Inflammatory macrophage treated with lipopolysaccharide for 1 hour (primary cell): ENCODE measurements at places on chromosomes 4 and X.

GRCh38 chrX:40663880-40664630 is 16.7 kb upstream of the CXorf38 start:
- DNase-seq: no peak

DNA sequence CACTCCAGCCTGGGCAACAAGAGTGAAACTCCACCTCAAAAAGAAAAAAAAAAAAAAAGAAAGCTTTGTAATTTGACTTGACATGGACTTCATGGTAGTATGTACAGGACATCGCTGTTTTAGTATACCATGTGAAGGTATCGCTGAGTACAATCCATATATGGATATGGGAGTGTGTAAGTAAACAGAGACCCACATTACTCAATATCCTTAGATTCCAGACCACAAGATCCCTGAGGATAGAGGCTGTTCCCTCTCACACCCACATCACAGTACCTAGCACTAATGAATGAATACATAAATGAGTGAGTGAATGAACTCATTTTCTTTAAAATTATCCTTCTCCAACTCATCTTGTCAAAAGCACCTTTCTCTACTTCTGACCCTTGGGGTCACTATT is 8.4 kb upstream of the RPS3A start:
- no peak for DNase-seq

GRCh38 chr4:69594382-69594781 is 45.1 kb downstream of the UGT2A2 start:
- no peak for DNase-seq

GRCh38 chrX:9352243-9352642 is 112.6 kb upstream of the TBL1X start:
- DNase-seq: no peak

DNA sequence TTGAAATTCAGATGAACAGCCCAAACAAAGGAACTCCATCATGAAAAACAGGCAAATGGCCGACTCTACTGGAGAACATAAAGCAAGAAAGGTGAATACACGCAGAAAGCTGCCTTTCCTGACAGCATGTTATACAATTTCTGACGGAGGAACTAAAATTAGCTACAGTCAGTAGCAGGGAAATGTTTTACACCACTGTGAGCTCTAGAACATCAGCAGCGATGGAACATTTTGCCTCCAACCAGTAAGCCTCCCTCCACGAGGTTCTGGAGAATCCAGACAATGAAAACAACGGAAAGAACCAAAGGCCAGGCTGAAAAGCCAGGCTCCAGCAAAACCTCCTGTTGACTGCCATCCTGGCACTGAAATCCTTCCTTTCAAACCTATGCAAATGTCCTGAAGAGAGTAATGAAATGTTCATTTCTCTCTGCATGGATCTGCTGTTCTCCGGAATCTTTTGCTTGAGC is 78.9 kb downstream of the IRF2 start:
- no peak for DNase-seq

DNA sequence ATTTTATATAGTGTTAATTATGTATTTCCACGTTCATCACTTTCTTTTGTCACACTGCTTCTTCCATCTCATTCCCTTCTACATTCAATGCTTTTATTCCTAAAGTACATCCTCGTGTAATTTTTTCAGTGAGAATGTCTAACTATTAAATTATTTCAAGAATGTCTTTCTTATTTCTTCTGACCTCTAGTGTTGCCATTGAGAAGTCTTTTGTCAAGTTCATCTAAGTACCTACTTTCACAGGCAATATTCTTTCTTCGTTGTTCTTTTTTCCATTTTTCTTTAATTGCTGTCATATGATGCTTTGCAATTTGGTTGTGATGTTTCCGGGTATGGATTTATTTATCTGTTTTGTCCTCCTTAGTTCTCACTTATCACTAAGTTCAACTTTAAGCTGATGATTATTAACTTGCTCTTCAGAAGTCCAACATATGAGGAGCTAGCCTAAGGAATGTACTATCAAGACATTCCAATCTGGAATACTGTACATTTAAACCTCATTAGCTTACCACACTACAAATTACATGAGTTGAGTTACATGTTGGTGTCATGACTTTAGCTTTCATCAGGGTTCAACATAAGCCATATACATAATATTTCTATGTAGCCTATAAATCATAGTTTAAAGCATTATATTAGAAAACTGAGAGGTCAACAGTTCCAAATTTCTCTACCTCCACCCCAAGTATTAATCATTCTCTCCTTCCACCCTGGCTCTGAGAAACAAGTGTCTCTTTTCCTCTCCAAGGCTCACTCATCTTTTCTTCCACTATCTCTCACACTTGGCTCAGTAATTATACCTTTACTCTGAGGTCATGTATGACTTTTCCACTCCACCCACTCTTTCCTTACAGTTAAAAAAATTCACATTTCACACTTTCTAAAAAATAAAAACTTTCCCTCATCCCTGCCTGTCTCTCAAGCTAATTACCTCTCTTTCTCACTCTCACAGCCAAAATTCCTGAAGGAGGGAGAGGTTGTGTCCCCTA is 81.5 kb downstream of the COX18 start:
- no peak for DNase-seq

GRCh38 chrX:86014421-86014820 is 32.9 kb downstream of the CHM start:
- DNase-seq: no peak

GRCh38 chr4:89482251-89482650 is 174.7 kb upstream of the GPRIN3 start:
- DNase-seq: peak; percentile 18
